Astrocyte (in vitro differentiated cells and primary cell): ENCODE measurements at places on chromosomes 16 and 17. TPM values are rescaled to one million over a fixed set of nuclear protein-coding genes. Genes with fewer than 3 reads are reported as not detected.

DNA sequence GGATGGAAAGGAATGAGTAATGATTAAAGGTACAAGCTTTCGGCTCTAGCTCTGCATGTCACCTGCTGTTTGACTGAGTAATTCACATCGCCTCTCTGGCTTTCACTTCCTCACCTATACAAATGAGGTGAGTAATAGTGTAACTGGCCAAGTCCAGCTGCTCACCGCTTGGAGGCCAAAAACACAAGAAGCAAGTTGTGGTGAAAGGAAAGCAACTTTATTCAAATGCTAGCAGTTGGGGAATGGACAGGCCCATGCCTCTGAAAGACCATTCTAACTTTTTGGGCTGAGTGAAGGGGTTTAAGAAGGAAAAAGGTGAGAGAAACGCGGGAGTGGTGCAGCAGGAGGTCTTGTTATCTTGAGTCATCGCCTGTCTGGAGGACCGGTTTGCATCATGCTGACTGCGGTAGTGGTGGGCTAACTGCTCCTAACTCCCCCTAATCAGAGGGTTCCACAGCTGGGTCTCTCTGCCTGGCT, 45.7 kb upstream of the CSNK2A2 start:
- H3K4me1 ChIP-seq = no peaks in the 10 kb centered on the region
- no peaks in the 10 kb centered on the region for H3K36me3 ChIP-seq
- no peak overlapping the region for H3K27ac ChIP-seq
- peaks cover 22% of the 10 kb centered on the region for H3K27me3 ChIP-seq

GRCh38 chr16:68993456-68993855, 112.0 kb upstream of the HAS3 start:
- H3K27ac ChIP-seq = peak overlapping the region; percentile 79
- DNase-seq = no peak
- no peaks in the 10 kb centered on the region for H3K27me3 ChIP-seq

- no peak for DNase-seq
- no peak overlapping the region for H3K27ac ChIP-seq
- H3K4me1 ChIP-seq = peaks cover 26% of the 10 kb centered on the region
- H3K27me3 ChIP-seq = no peaks in the 10 kb centered on the region
- no peak overlapping the region for H3K4me3 ChIP-seq
Observed at GRCh38 chr16:85605912-85606841, 6.9 kb upstream of the GSE1 start.

Gene AFMID
- total RNA-seq = 48.5 and 53.7 TPM in 2 replicates

Gene CUEDC1
- total RNA-seq = 37.4 and 43.7 TPM in 2 replicates

- H3K36me3 ChIP-seq = no peaks in the 10 kb centered on the region
- H3K4me3 ChIP-seq = peak overlapping the region; percentile 69
- H3K27ac ChIP-seq = no peak overlapping the region
- peaks cover 8% of the 10 kb centered on the region for H3K4me1 ChIP-seq
- H3K27me3 ChIP-seq = no peaks in the 10 kb centered on the region
Observed at GRCh38 chr16:3157229-3158025, 22.6 kb downstream of the ZNF213 start.

DNA sequence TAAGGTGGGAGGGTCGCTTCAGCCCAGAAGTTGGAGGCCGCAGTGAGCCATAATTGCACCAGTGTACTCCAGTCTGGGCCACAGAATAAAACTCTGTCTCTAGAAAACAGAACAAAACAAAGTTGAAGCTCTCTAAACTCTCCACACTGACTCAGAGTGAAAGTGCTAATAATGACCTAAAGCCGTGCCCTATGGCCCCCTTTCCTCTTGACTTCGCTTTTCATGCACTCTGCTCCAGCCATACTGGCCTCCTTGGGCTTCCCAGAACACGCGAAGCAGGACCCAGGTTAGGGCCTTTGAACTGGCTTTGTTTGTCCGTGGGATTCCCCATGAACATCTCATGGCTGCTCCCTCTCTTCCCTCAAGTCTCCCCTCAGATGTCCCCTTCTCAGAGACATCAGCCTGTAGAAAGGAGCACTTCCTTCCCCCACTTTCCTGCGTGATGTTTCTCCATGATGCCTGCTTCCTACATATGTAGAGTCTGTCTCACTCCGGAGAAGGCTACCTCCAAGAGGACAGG, 18.6 kb upstream of the SPN start:
- H3K27me3 ChIP-seq = no peaks in the 10 kb centered on the region
- no peak overlapping the region for H3K4me3 ChIP-seq
- H3K36me3 ChIP-seq = no peaks in the 10 kb centered on the region
- H3K4me1 ChIP-seq = no peaks in the 10 kb centered on the region

Gene G6PC1
- total RNA-seq = not detected in 2 replicates

Gene CSH2
- total RNA-seq = 4.3 and 5.8 TPM in 2 replicates

Gene NBR1
- 46.8 and 53.6 TPM in 2 replicates for total RNA-seq

DNA sequence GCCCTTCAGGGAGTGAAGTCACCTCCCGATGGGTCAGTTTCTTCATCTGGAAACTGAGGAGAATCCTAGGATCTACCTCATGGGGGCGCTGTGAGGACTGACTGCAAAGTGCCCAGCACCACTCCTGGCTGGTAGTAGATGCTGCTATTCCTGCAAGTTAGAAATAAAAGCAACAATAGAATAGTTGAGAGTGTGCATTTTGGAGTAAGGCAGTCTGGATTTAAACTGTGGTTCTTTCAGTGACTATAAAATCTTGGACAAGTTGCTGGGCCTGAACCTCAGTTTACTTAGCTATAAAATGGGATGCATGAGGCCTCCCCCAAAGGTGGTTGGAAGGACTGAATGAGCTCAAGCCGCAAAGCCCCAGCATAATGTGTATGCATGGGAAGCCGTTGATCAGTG, 70.6 kb downstream of the CYB5B start:
- H3K4me1 ChIP-seq = no peaks in the 10 kb centered on the region
- H3K4me3 ChIP-seq = no peak overlapping the region
- no peak overlapping the region for H3K27ac ChIP-seq
- no peak for DNase-seq
- H3K36me3 ChIP-seq = no peaks in the 10 kb centered on the region
